GM12864 (cell line): ENCODE measurements at places on chromosomes 3 and 15.

GRCh38 chr3:177286034-177286433 is 88.8 kb upstream of the TBL1XR1 start:
- no peak for DNase-seq

- DNase-seq: no peak
Observed at GRCh38 chr15:100683434-100683833, 81.0 kb downstream of the ASB7 start.

DNA sequence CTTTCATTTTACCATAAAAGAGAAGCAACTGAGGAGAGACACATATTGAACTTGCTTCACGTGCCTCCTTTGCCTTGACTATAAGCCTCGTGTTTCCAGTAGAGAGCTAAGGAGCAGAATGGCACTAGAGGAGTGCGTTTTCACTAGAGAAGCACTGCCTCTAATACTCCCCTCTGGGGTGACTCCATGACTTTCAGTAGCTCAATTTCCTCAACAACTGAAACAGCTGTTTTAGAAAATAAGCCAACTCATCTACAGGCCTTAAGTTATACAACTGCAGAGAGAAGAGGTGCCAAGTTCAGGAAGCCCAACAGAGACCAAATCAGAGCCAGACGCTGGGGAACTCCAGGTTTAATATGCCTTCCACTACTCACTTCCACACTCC is 1.9 kb downstream of the UBP1 start:
- DNase-seq: no peak

DNA sequence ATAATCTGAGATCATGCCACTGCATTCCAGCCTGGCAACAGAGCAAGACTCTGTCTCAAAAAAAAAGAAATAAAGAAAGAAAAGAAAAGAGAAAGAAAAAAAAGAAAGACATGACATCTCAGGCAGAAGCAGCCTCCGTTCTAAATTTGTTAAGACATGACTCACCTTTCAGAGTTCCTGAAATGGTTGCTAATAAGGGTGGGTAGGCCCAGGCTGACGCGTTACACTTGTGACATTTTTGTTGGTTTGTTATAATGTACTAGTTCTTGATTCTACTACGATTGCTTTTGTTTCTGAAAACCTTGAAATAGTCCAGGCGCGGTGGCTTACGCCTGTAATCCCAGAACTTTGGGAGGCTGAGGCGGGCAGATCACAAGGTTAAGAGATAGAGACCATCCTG is 21.0 kb downstream of the SLC25A20 start:
- no peak for DNase-seq

- no peak for DNase-seq
Observed at GRCh38 chr15:39680868-39681267, 100.0 kb downstream of the THBS1 start.

GRCh38 chr3:48661501-48662144 is 1.1 kb downstream of the CELSR3 start:
- no peak for DNase-seq

- no peak for DNase-seq
Observed at GRCh38 chr15:67907184-67907723, 67.4 kb upstream of the RNU6-1 start.

GRCh38 chr3:191296041-191296541 is 33.1 kb upstream of the CCDC50 start:
- peak; percentile 87 for DNase-seq

GRCh38 chr15:86384186-86384585 is 304.5 kb downstream of the AGBL1 start:
- no peak for DNase-seq

- DNase-seq: peak; percentile 10
Observed at GRCh38 chr3:114144909-114145688, 33.8 kb downstream of the DRD3 start.

DNA sequence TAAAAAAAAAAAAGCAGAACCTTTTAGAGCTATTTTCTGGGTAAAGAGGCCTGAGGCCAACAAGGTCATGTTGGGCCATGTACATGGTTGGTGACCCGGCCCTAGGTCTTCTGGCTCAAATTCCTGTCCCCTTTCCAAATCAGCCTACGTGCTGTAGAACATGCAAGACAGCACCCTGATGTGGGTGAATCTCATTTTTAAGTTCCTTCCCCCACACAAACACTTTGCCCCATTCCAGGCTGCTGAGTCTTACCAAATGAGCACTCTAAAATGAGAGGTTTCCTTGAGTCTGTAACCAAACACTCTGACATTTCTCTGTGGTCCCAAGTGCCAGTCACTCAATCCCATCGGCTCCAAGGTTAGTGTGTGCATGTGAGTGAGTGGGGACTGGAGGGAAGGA is 9.4 kb downstream of the BCL6 start:
- no peak for DNase-seq

DNA sequence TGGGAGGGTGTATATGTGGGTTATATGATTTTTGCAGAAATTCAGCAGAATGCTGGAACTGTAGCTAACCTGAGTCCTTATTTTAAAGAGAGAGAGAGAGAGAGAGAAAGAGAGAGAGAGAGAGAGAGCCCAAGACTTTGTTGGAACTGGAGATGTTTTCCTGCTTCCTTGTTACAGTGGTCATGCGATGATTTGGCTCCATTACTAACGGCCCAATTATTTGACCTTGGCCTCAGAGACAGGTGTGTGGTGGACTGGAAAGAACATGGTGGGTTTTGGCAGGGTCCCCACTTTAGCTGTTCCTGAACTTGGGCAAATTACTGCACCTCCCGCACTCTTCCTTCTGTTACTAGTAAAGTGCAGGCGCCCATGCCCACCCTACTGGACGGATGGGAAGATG is 14.8 kb upstream of the ACSBG1 start:
- DNase-seq: no peak

GRCh38 chr3:156680243-156680914 is 6.0 kb downstream of the TIPARP start:
- no peak for DNase-seq

GRCh38 chr3:40137591-40138295 is 171.8 kb upstream of the EIF1B start:
- DNase-seq: no peak

DNA sequence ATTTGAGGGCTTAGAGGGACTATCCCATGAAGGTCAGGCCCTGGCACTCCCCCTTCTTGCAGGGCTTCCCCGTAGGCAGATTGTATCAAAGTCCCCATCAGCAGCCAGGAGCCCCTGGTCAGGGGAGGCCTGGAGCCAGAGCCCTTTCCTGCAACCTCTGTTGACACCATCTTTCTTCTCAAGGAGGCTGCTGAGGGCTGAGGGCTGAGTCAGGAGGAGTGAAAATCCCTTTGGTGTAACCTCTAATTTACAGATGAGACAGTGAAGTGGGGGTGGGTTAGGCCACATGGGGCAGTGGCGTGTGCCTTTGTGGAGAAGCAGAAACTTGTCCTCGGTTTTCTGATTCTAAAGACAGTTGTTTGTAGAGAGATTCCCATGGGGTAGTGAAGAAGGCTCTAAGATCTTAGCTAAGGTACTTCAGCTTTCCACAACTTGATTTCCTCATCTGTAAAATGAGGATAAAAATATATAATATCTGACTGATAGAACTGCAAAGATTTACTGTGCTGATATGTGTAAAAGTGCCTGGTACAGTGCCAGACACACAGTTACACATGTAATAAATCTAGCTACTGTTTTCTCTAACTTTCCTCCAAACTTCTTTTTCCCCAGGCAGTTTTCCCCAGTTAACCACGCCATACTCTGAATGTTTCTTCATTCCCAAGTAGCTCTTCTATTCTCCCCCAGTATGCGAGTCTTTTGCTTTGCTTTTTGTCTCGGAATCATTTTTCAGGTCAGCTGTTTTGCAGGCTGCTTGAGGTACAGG is 249.4 kb upstream of the TPM1 start:
- no peak for DNase-seq

DNA sequence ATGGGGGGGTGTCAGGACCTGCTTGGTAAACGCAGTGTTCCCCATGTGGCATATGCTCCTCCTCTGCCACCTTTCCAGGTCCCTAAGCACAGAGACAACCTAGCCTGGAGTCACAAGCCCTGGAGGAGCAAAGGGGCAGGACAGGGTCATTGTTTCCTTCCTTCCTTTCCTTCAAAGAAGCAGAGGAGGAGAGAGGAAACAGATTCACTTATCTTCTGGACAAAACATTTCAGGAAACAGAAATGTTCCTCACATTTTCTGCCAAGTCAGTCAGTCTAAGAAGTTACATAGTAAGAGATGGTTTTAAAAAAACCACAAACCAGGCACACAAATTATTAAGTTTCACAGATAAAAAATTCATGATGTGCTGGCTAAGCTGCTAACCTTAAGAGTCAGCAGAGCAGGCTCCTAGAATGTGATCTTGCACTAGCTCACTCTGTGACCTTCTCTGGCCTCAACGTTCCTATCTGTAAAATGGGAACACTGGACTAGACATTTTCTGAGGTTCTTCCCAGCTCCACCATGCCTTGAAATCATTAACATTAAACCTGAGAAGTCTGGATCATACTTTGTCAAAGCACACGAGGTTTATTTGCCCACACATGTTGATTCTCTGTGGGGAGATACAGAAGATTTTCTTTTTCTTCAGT is 47.9 kb downstream of the ATP13A5 start:
- no peak for DNase-seq

DNA sequence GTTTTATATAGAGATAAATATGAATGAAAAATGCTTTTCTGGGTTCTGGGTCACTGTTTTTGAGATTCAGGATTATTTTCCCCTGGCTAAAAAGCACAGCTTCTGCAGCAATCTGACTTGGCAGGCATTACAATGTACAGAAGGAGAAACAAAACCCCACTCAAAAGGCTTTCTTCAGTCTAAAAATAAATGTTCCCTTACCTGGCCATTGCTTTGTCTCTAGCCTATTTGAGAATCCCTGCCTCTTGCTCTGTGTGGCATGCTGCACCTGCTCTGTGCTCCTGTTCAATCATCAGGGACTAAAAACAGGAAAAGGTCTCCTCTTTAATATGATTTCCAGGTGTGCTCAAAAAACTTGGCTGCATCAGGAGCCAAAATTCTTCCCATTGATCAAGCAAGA is 187.4 kb upstream of the STAC start:
- no peak for DNase-seq

GRCh38 chr3:31981206-31982181 is at the start of the genes OSBPL10 and ZNF860:
OSBPL10 (minus strand) TSS chr3:31981262; CDS start chr3:31981179, 83 bp downstream.
ZNF860 (plus strand) TSS chr3:31981750; CDS start chr3:31989080, 7,330 bp downstream.
- no peak for DNase-seq

- no peak for DNase-seq
Observed at GRCh38 chr15:39195961-39196486, 384.9 kb upstream of the THBS1 start.

DNA sequence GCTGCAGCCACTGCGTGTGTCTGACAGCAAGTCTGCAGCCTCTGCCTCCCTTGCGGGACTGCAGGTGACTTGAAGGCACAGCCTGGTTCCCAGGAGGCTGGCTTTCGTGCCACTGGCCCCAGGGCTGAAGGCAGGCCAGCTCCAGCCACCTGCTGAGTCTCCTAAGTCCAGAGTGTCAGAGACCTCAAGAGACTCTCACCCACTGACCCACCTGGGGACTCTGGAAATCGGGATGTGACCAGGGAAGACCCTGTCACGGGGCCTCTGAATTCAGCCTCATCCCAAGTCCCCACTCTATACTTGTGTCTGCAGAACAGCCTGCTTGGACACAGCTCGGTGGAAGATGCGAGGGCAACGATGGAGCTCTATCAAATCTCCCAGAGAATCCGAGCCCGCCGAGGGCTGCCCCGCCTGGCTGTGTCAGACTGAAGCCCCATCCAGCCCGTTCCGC is 16.3 kb downstream of the ISG20 start:
- no peak for DNase-seq

DNA sequence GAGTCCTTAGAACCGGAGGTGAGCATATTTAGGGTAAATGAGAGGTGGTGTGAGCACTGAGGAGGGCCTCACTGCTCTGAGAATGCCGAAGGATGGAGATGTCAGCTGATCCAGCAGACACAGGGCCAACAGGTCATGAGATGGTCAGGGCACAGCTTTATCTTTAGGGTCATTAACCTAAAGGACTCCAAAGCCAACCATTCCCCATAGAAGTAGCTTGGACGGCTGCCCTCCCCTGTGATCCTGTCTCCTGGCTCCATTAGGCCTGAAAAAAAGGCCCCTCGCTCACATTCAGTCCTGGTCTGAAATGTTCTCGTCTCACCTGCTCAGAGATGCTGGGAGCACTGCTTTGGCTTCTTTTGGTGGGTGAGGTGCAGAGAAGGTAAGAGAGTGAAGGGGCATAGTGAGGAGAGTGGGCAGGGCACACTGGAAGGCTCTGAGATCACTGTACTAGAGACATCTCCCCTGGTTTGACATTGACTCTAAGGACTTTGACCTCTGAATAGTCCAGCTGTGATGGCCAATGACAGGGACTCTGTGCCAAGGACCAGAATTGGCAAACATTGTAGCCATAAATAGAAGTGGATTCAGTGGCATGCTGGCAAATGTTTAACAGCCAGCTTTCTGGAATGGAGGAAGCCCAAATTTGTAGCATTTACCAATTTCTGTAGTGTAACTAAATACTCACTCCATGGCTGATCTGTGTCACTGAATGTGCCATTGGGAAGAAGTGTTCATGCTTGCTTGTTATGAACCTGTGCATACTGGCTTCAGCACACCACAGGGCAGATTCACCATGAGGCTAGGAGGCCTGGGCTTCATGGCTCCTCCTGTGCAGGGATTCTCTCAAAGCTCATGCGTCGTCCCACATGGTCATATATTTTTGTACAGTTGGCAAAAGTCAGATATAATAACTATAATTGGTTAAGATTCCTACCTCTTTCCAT is 76.2 kb upstream of the MRPS22 start:
- DNase-seq: no peak

DNA sequence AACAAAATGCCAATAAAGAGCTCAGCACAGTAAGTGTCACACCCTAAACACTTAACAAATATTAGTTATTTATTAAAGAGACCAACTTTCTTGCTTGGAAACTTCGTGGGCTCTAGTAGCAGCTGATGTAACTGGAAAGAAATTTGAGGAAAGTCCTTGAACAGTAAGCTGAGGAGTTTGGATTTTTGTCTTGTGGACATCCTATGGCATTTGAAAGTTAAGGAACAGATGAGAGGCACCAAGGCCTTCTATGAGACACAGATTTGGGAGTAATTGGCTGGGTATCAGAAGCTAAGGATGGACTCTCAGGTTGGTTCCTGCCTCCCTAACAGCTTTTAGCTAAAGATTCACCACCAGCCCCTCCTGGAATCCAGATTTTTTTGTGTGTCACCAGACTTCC is 59.7 kb upstream of the FILIP1L start:
- DNase-seq: no peak

DNA sequence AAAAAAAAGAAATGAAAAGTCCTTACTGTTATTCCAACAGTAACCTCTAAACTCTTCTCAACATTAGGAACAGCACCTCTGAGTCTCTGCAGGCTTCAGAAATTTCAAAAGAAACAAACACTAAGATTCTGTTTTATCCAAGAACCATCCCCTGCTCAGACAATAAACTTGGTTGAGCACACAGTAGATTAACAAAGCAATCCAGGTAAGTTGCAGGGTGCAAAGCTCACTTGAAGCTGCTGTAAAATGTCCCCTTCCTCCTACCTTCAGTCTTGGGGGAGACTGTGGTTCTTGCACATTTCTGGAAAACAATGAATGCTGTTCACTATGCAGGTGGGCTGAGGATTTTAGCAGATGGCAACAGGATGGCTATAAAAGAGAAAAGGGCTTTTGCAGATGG is 484.1 kb downstream of the IGSF11 start:
- DNase-seq: no peak

GRCh38 chr3:171377859-171378258 is 82.3 kb downstream of the TNIK start:
- no peak for DNase-seq
